ENCODE measurements at places on chromosomes 4 and X.

DNA sequence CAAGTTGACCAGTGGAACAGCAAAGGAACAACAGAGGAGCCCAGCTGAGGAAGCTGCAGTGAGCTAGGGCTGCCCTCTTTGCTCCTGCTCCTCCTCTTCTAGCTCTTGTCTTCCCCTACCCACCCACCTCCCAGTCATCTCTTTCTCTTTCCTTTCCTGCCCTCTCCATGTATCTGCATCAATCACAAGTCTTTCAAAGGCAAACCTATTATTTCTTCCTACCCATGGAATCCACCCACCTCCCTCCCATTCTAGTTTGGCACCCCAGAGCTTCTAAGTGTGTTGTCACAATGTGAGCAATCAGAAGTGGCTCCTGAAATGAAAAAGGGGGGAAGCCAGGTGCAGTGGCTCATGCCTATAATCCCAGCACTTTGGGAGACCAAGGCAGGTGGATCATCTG, 69.3 kb downstream of the TSC22D3 start:
- DNase-seq = no peak

DNA sequence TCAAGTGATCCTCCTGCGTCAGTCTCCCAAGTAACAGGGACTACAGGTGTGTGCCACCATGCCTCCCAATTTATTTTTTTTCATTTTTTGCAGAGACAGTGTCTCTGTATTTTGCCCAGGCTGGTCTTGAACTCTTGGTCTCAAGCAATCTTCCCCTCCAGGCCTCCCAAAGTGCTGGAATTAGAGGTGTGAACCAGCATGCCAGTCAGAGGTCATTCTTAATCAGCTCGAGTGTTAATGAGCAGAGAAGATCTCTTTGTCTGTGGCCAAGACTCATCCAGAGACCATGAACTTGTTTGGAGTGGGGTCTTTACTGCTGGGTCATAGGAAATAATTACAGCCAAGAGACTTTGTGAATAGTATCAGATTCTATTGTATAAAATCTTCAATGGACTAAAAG, 99.2 kb upstream of the AP1S2 start:
- DNase-seq = no peak

GRCh38 chr4:39526765-39527295, 409 bp downstream of the UGDH start:
- peak; percentile 19 for DNase-seq

DNA sequence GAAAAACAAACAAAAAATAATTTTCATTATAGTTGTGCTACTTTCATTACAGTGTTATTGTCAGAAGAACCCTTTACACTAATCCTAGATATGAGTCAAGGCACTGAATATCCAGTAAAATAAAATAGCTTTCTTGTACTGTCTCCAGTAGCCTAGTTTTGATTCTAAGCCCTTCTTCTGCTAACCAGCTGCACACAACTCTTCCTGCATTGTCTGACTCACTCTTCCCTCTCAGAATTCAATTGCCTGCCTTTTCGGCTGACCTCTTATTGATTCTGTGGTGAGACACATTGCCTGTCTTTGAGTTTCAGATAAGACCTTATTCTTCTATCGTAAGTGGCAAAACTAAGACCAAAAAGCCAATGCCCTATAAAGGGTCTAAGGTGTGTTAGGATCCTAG, 26.7 kb upstream of the PCDH18 start:
- DNase-seq = no peak

DNA sequence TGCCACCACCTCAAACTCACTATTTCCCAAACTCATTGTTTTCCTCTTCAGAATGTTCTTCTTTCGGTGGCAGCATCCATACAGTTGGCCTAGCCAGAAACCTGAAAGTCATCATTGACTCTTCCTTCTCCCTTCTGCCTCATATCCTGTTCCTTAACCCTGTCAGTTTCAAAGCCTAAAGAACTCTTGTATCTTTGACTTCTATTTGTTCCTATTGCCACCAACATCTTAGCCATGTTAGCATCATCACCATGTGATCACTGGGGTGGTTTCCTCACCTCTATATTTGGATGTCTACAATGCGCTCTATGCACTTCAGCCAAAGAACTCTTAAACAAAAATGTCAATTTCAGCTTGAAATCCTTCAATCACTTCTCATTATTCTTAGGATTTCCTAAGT, 29.0 kb downstream of the DDX60L start:
- peak; percentile 52 for DNase-seq

- peak; percentile 64 for DNase-seq
Measured at GRCh38 chr4:78691971-78692821, 84.0 kb upstream of the BMP2K start.

- no peak for DNase-seq
Measured at GRCh38 chrX:152992115-152992514, 1.8 kb downstream of the PNMA5 start.

DNA sequence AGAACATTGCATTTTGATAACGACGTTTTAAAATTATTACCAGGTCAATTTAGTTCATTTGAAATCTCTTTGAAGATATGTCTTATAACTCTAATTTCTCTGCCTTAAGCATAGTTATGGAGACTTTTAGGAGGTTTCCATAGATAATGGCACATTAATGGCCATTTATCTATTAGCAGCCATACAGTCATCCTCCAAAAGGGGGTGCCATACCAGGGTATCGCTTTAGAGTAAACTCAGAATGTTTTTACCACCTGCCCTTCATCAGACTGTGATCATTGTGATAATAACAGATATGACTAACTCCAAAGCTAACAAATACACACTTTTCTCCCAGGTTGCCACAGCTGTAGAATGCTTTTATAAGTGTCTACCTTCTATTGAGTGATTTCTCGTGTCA, 461.5 kb downstream of the FSTL5 start:
- no peak for DNase-seq

GRCh38 chr4:83010111-83010521, 507 bp downstream of the LIN54 start:
- no peak for DNase-seq

DNA sequence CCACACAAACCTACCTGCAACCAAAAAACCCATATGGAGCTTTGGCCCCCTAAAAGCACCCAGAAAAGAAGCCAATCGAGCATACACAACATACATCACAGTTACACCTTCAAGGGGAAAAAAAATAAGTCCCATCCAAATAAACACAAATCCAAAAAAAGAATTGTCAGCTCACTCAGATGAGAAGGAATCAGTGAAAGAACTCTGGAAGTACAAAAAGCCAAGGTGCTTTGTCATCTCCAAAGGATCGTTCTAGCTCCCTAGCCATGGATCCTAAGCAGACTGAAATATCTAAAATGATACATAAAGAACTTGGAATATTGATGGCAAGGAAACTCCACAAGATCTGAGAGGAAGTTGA, 119.2 kb downstream of the NEK1 start:
- no peak for DNase-seq

- DNase-seq = no peak
Measured at GRCh38 chr4:61505773-61506685, 305.9 kb downstream of the ADGRL3 start.

DNA sequence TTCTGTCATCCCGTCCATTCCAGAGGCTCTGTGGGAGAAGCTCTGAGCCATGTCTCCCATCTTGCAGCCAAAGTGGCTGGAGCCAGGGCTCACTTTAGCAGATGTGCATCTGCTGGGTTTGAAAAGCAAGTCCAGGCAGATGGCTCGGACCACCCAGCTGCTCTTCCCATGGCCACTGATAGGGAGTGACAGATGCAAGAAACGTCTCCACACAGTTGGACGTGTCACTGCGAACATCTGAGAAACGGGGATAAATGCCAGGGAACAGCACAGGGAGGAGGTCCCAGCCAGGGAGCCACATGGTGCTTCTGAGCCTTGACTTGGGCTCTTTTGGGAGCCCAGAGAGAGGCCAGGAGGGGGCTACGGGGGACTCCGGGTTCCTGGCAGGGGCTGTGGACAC, 242.3 kb downstream of the AFAP1 start:
- DNase-seq = no peak

DNA sequence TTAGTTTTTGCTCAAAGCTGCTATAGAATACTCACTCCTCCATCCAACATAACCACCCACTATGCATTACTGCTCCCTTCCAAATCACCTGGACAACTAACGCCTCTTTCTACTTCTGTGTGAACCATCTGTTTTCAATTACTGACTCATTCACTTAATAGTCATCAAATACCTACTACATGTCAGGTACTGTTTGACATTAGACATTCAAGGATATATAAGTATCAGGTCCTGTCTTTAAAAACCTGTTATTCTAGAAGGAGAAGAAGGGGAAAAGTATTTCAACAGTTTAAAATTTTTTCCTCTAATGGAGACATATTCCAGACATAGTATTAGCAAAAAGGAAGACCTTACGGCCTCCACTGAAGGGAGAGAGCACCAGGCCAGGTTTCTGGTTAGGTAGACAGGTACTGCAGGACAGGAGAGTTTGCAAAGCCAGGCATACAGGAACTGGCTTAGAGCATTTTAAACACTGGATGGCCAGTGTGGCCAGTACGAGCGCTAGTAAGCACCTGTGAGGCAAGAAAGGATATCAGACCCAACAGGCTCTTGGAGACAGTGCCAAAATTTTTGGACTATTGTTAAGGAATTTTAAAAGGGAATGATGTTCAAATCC, 39.0 kb downstream of the SH3RF1 start:
- no peak for DNase-seq

- no peak for DNase-seq
Measured at GRCh38 chr4:110195561-110196205, 2.7 kb downstream of the ELOVL6 start.

DNA sequence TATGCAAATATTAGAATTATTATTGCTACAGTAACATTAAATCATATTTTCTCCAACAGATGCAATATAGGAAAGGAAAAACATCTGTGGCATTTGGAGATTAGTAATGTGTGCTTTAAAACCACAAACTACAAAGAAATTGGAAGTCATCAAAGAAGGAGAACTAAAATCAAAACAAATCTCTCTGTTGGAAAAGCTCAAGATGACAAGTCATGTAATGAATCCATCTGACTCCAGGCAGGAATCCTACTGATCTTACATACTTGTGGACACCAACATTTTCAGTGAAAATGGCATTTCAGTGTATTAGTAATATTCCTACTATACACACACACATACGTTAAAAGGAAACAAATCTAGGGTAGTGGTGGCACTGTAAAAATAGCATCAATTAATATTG, 98.2 kb downstream of the SLC39A8 start:
- no peak for DNase-seq

GRCh38 chrX:41695426-41695825, 6.7 kb downstream of the GPR34 start:
- DNase-seq = no peak

DNA sequence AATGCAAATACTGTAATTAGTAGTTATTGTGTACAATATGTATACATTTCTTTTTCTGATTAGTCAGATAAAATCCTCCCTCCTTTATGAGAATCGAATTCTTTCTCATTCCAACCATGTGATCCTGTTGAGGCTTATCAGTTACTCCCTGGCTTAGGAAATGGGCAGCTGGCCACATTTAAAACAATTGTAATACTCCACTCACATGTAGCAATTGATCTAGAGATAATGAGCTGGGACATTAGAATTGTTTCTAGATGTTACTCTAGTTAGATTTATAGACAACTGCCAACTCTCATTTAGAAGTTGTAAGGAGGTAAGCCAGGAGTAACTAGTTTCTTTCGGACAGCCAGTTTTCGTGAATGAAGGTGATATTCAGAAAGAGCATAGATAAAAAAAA, 859.3 kb upstream of the AADAT start:
- no peak for DNase-seq

DNA sequence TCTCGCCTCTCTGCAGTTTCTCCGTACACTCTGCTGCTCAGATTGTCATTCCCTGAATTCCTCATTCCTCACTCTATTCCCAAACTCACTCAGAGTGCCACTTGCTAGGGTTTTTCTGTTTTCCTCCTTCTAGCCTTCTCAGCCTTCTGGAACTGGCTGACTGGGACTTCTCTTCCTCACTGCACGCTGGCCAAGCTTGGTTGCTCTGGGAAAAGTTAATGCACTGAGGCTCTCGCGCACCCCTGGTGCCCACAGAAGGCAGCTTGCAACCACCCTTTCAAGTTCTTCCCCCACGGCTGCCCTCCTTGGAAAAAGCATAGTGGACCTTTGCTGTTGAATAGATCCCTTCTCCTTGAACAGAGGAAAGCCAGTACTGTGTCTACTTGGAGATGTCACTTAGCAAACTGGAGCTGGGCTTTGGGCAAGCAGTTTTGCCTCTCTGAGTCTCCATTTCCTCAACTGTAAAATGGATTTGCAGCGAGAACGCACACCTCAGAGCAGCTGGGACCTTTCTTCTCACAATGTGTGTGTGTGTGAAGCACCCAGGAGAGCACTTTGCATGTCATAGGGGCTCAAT, 6.0 kb upstream of the CCKAR start:
- DNase-seq = no peak
